ENCODE measurements at places on chromosomes 3 and 15. TPM values are rescaled to one million over a fixed set of nuclear protein-coding genes. Genes with fewer than 3 reads are reported as not detected.

The CCDC80 gene
- total RNA-seq = 614 TPM

The DAZL gene
- total RNA-seq = not detected

The KNL1 gene
- 1.3 TPM for total RNA-seq

The TOP2B gene
- total RNA-seq = 176 TPM

The NUSAP1 gene
- total RNA-seq = 21.3 TPM

The LMAN1L gene
- total RNA-seq = not detected

The PYGO1 gene
- 21.2 TPM for total RNA-seq

The CERS3 gene
- total RNA-seq = not detected

The UQCRC1 gene
- 196 TPM for total RNA-seq

The CADPS gene
- 0.57 TPM for total RNA-seq

The CACNA1D gene
- 1.9 TPM for total RNA-seq

The ZNF80 gene
- not detected for total RNA-seq

The PPP1R14D gene
- not detected for total RNA-seq

The CLDN18 gene
- total RNA-seq = not detected

The TAGLN3 gene
- not detected for total RNA-seq

The OR5K2 gene
- not detected for total RNA-seq

The CYP8B1 gene
- total RNA-seq = not detected

The PAQR5 gene
- total RNA-seq = not detected

The GOLGA6L10 gene
- 0.49 TPM for total RNA-seq

The RTP4 gene
- total RNA-seq = 2.8 TPM

The ARNT2 gene
- total RNA-seq = 9.4 TPM

The LRRC28 gene
- 10.4 TPM for total RNA-seq

The SCG3 gene
- not detected for total RNA-seq

The GPR62 gene
- total RNA-seq = not detected

The TRPC1 gene
- 26.1 TPM for total RNA-seq

The GREM1 gene
- 181 TPM for total RNA-seq

The GOLGA8G gene
- not detected for total RNA-seq

The NR2E3 gene
- 0.63 TPM for total RNA-seq

The FANCD2 gene
- 26.8 TPM for total RNA-seq

The SERPINI2 gene
- total RNA-seq = not detected

The POLQ gene
- total RNA-seq = 10.1 TPM

The DPPA2 gene
- total RNA-seq = not detected

The SCAANT1 gene
- total RNA-seq = not detected

The STRIT1 gene
- not detected for total RNA-seq

The RBP2 gene
- not detected for total RNA-seq

The HIGD2B gene
- total RNA-seq = not detected

The LRRC57 gene
- total RNA-seq = 21.6 TPM

The FBXO22 gene
- total RNA-seq = 23.8 TPM
